ENCODE measurements at places on chromosomes 5 and 9.

DNA sequence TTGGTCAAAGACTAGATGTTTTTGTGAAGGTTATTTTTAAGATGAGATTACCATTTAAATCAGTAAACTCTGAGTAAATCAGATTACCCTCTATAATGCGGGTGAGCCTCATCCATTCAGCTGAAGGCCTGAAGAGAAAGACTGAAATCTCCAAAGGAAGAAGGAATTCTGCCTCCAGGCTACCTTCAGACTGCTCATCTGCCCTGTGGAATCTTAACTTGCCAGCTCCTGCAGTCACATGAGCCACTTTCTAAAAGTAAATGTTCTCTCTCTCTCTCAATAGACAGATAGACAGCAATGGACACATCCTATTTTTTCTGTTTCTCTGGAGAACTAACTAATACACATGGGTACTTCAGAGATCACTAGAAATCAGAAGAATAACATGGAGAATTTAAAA is 182.8 kb downstream of the CFAP90 start:
- ATAC-seq, result no peak

DNA sequence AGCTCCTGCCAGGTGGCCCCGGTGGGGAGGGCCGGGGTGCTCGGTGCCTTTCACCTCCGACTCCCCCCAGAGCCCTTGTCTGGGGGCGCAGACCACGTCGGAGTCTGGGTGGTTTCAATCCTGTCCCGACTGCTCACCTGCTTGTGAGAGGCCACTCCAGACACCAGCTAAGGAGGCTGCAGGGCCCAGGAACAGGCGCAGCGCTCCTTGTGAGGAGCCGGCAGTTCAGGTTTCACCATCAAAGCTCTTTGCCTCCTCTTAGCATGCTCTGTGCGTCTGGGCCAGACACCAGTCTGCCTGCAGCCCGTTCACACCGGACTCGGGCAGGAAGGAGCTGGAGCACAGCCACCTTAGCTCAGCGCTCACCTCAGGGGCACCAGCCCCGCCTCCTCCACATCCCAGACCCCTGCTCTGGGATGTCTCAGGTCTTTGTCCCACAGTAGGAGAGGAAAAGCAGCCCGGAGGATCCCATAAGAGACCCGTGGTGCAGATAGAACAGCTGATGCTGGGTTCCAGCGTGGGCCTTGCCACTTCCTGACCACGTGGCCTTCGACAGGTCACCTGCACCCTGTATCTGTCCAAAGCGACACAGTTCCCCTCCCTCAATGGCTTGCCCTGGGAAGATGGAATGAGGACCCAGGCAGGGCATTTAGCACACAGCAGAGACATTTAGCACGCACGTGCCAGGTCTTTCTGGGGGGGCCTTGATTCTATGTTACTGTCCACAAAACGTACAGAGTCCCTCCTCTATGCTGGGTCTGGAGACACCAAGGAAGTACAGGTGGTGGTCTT is 106.2 kb upstream of the LMX1B start:
- ATAC-seq, result no peak

GRCh38 chr9:127809540-127810377 is 7.1 kb downstream of the FPGS start:
- ATAC-seq, result peak; percentile 54

GRCh38 chr5:138946241-138946623 is 71.1 kb upstream of the LRRTM2 start:
- ATAC-seq, result no peak

DNA sequence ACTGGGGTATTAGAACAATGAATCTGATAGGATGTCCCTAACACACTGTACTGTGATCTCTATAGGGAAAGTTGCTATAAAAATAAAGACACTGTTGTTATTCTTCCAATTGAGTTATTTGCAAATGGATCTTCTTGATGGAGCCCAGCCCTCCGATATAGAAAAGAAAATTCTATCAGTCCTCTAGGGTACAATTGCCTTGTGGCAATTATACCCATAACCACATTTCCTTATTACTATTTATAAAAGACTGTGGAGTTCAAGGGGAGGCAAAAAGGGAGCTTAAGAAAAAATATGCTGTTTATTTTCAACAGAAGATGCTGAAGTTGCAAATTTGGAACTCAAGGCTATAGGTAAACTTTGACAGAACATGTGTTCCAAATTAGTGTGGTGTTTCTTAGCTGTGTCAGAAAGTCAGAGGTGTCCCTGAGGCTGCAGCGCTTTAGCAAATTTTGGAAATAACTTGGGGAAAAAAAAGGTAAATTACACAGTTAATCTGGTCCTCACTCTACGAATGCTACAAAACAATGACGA is 116.5 kb downstream of the NFIB start:
- ATAC-seq, result no peak

DNA sequence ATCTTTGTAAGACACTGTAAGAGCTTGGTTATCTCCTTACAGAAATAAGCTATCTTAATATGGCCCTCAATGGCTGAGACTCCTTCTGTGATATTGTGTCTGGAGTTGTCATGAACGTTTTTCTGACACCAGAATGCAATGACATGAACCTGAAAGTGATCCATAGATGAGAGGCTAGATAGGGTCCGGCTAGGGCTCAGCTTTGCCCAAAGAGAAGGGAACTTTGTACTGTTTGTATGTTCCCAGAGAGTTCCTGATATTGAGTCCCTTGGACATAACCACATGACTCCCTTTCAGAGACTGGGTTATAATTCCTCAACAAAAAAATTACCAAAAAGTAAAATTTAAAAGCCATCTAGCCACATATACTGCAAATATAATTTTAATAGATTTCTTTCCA is 575.8 kb upstream of the CLINT1 start:
- peak; percentile 16 for ATAC-seq

DNA sequence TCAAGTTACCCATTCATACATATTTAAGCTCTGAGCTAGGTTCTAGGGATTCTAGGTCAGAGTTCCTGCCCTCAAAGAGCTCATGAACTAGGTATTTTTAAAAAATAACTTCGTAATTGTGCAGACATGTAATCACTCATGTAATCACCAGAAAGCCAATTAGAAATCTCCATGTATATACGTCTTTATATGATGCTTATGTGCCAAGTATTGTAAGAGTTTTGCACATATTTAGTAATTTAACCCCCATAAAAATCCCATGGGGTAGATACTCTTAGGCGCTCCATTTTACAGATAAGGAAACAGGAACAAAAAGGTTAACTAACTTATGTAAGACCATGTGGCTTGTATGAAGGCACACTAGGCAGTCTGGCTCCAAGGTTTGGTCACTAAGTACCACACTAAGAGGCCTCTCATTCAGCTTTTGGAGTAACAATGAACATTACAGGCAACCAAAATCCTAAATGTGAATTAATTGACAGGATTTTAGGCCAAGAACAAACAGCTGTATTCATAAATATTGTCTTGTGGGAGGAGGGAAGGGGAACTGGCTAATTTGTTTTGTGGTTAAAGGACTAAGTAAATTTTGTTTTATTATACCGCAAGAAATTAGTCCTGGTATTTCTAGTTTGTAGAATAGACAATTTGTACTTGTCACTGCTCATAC is 1.7 kb upstream of the OTULINL start:
- no peak for ATAC-seq

DNA sequence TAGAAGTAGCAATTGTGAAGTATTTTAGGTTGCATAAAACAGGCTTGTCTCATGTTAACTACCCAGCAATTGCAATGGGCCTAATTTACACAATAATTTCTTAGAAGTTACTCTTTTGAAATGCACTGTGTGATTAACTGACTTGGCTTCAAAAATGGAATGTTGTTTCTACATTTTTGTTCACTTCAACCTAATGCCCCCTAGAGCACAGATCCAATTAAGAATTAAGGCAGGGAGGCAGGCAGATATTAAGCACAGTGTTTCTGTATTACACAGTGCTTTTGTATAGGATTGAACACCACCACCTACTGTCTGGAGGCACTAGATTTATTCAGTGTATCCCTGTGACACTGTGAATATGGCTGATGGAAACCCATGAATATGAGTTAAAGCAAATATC is 302.1 kb downstream of the FBXL17 start:
- ATAC-seq, result no peak

GRCh38 chr9:136485049-136486045 is 2.5 kb upstream of the SEC16A start:
- no peak for ATAC-seq

GRCh38 chr9:131971482-131972074 is 108.1 kb downstream of the MED27 start:
- no peak for ATAC-seq

GRCh38 chr9:37994639-37995347 is 74.2 kb downstream of the SHB start:
- ATAC-seq, result peak; percentile 88

DNA sequence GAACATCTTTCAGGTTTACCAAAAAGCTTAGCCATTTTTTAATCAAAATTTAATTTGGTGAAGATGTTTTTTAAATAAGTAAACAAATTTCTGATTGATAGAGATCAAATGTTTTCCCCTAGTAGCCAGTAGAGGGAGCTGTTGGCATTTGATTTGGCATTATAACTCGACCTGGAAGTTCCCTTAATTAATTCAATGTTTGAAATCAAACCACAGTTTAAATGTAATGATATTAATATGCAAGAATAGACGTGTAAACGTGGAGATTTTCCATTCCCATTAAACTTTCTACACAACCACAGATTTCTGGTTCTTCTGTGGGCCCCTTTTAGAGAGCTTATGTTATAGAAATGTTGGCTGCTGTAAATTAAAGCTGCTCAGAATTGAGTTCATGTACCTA is 148.1 kb upstream of the MPDZ start:
- ATAC-seq, result no peak

Measured in stimulated activated memory B cell treated with anti-CD40 and anti-IgM and Interleukin-4, amounts not matched to agents 10 μg/mL and 1 μg/mL and 100 μg/mL, for 72 hours (primary cell).